ENCODE measurements at places on chromosomes 7 and 10. TPM values are rescaled to one million over a fixed set of nuclear protein-coding genes. Genes with fewer than 3 reads are reported as not detected.
A peak's percentile ranks its signal among the peaks of the same experiment; 100 is the strongest.

DNA sequence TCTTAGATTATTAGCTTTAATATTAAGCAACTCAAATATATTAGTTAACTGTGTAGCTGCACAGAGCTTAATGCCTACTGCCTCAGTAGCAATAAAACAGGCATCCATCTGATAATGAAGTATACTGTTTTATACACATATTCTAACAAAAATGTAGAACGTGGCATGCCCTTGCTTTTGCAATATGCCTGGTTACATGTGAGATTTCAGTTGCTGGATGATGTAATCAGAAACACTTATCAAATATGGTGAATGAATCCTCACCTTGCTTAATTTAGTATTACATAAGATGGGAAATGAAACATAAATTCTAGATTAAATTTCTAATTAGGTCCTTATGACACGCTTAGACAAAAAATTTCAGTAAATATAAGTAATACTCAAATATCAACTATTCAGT lies 8.0 kb downstream of the DNAJC1 start:
- H3K36me3 ChIP-seq: no peaks in the 10 kb centered on the region
- no peak overlapping the region for H3K4me3 ChIP-seq
- no peaks in the 10 kb centered on the region for H3K4me1 ChIP-seq
- no peak for DNase-seq

GRCh38 chr10:65708057-65708456 lies 1217.8 kb upstream of the LRRTM3 start:
- no peaks in the 10 kb centered on the region for H3K4me1 ChIP-seq
- H3K27me3 ChIP-seq: no peaks in the 10 kb centered on the region
- no peak overlapping the region for H3K27ac ChIP-seq
- no peak overlapping the region for H3K4me3 ChIP-seq

- no peaks in the 10 kb centered on the region for H3K4me1 ChIP-seq
- no peak overlapping the region for H3K4me3 ChIP-seq
- no peak for DNase-seq
- H3K36me3 ChIP-seq: no peaks in the 10 kb centered on the region
- H3K27me3 ChIP-seq: no peaks in the 10 kb centered on the region
These were observed 39.2 kb downstream of the EEPD1 start for GRCh38 chr7:36192053-36192824.

DNA sequence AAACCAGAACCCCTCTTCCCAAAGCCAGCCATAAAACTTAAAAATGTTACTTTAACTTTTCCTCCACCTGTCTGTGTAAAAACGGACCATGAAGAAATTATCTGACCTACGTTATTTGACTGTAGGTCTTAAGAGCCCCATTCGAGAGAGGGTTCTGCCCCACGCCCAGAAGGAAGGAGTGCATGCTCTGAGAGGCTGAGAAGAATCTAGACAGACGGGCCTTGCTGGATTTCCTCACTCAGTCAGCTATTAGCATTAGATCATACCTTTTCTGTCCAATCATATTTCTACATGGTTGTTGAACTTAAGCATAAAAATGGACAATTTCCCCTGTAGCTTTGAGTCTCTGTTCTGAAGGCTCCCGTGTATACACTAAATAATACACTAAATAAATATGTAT lies 38.1 kb upstream of the WDR11 start:
- H3K4me1 ChIP-seq: no peaks in the 10 kb centered on the region
- H3K36me3 ChIP-seq: no peaks in the 10 kb centered on the region
- no peaks in the 10 kb centered on the region for H3K27me3 ChIP-seq
- no peak overlapping the region for H3K27ac ChIP-seq
- no peak overlapping the region for H3K4me3 ChIP-seq

DNA sequence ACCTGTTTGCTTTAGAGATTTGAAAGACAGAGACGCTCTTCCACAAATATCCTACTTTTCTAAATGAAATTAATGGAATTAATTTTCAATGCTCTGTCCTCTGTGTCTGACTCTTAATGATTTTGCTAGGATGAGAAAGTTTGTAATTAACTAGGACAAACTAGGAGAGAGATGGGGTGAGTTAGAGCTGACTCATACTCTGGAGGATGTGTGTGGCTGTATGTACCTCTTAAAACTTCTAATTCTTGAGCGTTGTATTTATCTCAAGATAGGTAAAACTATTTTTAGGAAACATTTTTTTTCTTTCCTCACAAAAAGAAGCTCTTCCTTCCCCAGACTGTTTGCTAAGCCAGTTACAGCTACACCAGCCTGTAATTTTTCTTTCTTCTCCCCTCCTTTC lies 178.8 kb upstream of the ANKRD30A start:
- no peaks in the 10 kb centered on the region for H3K36me3 ChIP-seq
- H3K27me3 ChIP-seq: no peaks in the 10 kb centered on the region
- no peaks in the 10 kb centered on the region for H3K4me1 ChIP-seq
- H3K27ac ChIP-seq: no peak overlapping the region
- H3K4me3 ChIP-seq: no peak overlapping the region

- H3K4me1 ChIP-seq: no peaks in the 10 kb centered on the region
- no peak for DNase-seq
- H3K27ac ChIP-seq: no peak overlapping the region
- no peak overlapping the region for H3K4me3 ChIP-seq
These were observed 284.7 kb downstream of the BICC1 start for GRCh38 chr10:58797356-58797755.

- no peak overlapping the region for H3K27ac ChIP-seq
- H3K36me3 ChIP-seq: no peaks in the 10 kb centered on the region
- H3K27me3 ChIP-seq: no peaks in the 10 kb centered on the region
- H3K4me1 ChIP-seq: no peaks in the 10 kb centered on the region
- no peak for DNase-seq
These were observed 23.4 kb downstream of the HYCC1 start for GRCh38 chr7:22990588-22990949.

DNA sequence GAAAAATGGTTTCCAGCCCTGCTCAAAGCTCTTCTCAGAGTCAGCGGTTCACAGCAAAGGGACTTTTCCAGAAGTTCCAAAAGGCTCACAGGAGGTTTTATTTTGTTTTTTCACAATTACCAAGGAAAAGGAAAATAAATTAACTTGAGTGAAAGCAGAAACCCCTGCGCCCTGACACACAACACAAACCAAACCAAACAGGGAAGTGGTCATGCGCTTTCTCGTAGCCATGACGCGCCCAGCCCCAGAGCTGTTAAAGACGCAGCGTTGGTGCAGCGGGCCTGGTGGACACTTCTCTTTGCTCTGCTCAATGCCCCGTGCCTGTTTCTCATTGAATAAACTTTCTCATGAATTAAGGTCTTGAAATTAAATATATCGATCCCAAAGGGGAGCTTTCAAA lies 134.4 kb upstream of the LYZL2 start:
- no peaks in the 10 kb centered on the region for H3K4me1 ChIP-seq
- H3K36me3 ChIP-seq: no peaks in the 10 kb centered on the region
- DNase-seq: no peak
- no peaks in the 10 kb centered on the region for H3K27me3 ChIP-seq

DNA sequence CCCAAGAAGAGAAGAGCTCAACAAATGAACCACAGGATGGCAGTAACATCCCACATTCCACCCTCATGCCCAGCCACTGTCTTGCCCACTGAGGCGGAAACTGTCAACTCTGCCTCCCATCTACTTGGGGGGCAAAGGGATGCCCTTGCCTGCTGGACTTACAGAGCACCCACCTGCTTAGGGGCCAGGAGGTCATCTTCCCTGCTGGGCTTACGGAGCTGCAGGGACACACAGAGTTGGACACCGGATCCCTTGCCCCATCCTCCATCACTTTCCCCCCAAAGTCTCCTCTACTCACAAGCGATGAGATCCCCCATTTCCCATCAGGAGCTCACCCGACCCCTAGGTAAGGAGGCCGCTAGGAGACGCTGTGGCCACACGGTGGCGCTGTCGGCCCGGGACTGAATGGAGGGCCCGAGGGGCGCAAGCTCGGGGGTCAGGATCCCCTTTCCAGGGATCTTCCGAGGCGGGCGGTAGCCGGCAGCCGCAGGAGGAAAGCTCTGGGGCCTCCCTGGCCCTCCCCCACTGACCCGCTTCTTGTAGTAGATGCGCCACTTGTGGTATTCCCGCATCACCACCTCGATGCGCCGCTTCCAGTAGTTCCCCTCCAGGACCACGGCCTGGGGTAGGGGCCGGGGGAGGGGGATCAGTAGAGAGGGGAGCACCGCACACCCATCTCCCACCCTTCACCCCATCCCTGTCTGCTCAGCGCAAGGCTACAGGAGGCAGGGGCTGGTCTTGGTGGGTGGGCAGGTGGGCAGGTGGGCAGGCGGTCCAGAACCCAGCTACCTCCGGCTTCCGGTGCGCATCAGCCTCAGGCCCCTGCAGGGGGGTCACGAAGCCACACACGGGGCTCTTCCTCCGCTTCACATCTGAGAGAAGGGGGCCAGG lies 17.3 kb downstream of the MLXIPL start:
- DNase-seq: peak; percentile 53
- no peak overlapping the region for H3K27ac ChIP-seq
- no peaks in the 10 kb centered on the region for H3K4me1 ChIP-seq
- no peak overlapping the region for H3K4me3 ChIP-seq

DNA sequence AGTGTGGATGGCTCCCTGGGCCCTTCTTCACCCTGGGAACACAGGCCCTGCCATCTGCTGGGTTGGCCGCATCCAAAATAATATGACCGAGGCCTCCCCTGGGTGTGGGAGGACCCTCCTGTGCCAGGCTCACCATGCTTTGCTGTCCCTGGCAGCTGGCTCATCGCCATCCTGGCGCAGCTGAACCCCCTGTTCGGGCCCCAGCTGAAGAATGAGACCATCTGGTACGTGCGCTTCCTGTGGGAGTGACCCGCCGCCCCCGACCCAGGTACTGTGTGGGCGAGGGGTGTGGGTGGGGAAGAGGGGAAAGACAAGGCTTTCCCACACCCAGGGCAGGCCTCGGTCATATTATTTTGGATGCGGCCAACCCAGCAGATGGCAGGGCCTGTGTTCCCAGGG lies 4.8 kb downstream of the ATP6V0E2 start:
- H3K4me3 ChIP-seq: no peak overlapping the region
- H3K4me1 ChIP-seq: peaks cover 14% of the 10 kb centered on the region
- DNase-seq: no peak

GRCh38 chr7:122989041-122989440 lies 6.5 kb downstream of the TAS2R16 start:
- H3K4me3 ChIP-seq: no peak overlapping the region
- H3K27me3 ChIP-seq: no peaks in the 10 kb centered on the region
- no peaks in the 10 kb centered on the region for H3K4me1 ChIP-seq
- no peaks in the 10 kb centered on the region for H3K36me3 ChIP-seq
- H3K27ac ChIP-seq: no peak overlapping the region
- DNase-seq: no peak

DNA sequence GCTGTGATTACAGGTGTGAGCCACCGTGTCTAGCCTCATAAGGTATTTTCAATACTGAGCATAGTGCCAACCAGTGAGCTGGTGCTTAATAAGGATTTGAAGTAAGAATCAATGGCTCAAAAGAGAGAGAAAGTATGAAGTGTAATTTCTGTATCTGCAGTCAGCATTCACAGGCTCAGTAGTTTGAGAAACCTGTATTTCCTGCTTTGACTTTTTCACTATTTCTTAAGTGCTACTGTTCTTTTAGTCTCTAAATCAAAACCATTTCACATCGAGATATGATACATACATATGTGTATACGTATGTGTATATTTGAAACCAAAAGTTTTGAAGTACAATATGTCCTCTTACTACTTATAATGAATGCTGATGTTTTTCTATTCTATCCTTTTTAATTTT lies 189.9 kb downstream of the PPP1R9A start:
- DNase-seq: no peak
- H3K27me3 ChIP-seq: no peaks in the 10 kb centered on the region
- no peak overlapping the region for H3K27ac ChIP-seq
- H3K4me1 ChIP-seq: no peaks in the 10 kb centered on the region
- no peaks in the 10 kb centered on the region for H3K36me3 ChIP-seq
- H3K4me3 ChIP-seq: no peak overlapping the region

DNA sequence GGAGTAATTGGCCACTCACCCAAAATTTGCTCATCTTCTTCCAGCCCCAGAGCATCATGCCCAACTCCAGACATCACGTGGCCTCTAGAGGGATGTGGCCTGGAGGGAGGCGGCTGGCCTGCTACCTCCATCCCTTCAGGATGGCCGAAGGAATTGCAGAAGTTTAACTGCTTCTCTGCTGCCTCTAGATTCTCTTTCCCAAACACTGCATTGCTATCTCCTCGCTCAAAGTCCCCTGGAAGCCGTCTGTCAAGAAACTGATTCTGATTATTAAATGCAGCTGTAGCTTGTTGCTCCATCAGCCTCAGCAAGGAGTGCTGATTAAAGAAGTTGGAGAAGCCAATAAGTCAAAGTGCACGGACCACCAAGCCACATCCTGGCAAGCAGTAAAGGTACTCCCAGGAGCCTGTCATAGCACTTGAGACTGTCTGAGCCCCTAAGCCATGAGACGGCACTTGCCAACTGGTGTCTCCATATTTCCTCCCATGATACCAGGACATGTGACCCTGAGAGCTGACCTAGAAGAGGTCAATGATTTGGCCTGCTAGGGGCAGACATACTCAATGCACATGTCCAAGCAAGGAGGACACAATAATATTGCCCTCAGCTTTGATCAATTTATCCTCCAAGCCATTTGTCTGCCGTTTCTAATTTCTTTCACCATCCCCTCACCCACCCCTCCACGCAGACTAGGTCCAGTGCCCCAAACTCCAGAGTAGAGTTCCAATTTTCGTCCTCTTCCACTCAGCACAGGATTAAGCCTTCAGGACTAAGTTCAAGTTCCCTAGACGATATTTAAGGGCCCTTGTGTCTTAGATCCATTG lies 84.2 kb downstream of the TBXAS1 start:
- H3K4me3 ChIP-seq: no peak overlapping the region
- peaks cover 6% of the 10 kb centered on the region for H3K4me1 ChIP-seq
- no peaks in the 10 kb centered on the region for H3K27me3 ChIP-seq
- H3K36me3 ChIP-seq: no peaks in the 10 kb centered on the region
- H3K27ac ChIP-seq: no peak overlapping the region
- no peak for DNase-seq

GRCh38 chr7:55977831-55978230 lies 13.4 kb downstream of the NIPSNAP2 start:
- DNase-seq: no peak
- H3K4me3 ChIP-seq: no peak overlapping the region
- H3K27me3 ChIP-seq: no peaks in the 10 kb centered on the region

DNA sequence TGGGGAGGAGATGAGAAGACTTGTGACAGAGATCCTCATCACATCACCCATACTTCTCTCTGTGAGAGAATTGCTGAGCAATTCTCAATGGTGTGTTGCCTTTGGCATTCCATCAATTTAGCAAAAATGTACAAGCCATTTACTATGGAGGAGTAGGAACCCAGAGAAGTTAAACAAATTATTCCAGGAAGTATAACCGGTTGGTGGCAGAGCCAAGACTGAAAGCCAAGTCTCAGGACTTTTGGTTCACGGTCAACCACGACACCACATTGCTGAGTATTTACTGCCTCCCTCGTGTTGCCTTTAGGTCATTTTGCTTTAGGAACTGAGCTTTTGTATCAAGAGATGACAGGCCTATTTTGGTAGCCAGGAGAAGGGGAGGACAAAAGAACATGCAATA lies 88.0 kb upstream of the ELMO1 start:
- no peak for DNase-seq
- no peaks in the 10 kb centered on the region for H3K4me1 ChIP-seq
- H3K27me3 ChIP-seq: no peaks in the 10 kb centered on the region
- H3K4me3 ChIP-seq: no peak overlapping the region

GRCh38 chr10:89032141-89032891 lies 41.7 kb downstream of the FAS start:
- no peak overlapping the region for H3K27ac ChIP-seq
- H3K4me1 ChIP-seq: no peaks in the 10 kb centered on the region
- no peak for DNase-seq

Gene NOM1
- 36.7 TPM for total RNA-seq

Gene CCL24
- total RNA-seq: not detected

Gene TSPAN13
- total RNA-seq: not detected

Gene AGBL3
- total RNA-seq: 3.8 TPM

Gene LRRTM3
- not detected for total RNA-seq

Gene MACC1
- 0.15 TPM for total RNA-seq

Gene C10orf53
- total RNA-seq: not detected

Gene VDAC2
- 86.6 TPM for total RNA-seq

Gene BMPER
- 0.37 TPM for total RNA-seq

Gene ANKRD2
- total RNA-seq: not detected
